NCI-H748 treated with DMSO at 0.1 percent for 48 hours (cell line): ENCODE measurements at places on chromosomes 7 and 10.

- no peak for DNase-seq
These were observed 61.5 kb downstream of the GDI2 start for GRCh38 chr10:5751601-5752253.

- DNase-seq: no peak
These were observed 133.7 kb upstream of the NAMPT start for GRCh38 chr7:106418526-106418925.

GRCh38 chr10:34195364-34196057 is 619.6 kb downstream of the PARD3 start:
- DNase-seq: no peak

- DNase-seq: no peak
These were observed 626.0 kb downstream of the ACTR3B start for GRCh38 chr7:153385502-153385901.

DNA sequence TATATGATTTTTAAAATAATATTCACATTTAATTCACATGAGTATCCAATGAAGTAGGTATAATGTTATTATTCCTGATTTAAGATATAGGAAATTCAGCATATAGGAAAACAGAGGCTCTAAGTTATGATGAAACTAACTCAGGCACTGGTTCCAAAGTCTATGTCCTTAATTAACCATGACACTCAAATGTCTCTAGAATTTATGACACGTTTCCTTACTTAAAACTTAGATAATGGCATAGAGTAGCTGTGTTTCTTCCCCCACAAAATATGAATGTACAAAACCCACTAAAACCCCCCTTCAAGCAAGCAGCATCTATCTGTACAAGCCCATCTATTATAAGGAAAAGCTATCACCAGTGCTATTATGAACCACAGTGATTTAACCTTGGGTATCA is 72.9 kb upstream of the CDK1 start:
- DNase-seq: no peak

GRCh38 chr7:27608776-27609495 is 53.7 kb downstream of the HIBADH start:
- DNase-seq: no peak

- no peak for DNase-seq
These were observed 42.6 kb upstream of the WNT16 start for GRCh38 chr7:121286186-121286585.

DNA sequence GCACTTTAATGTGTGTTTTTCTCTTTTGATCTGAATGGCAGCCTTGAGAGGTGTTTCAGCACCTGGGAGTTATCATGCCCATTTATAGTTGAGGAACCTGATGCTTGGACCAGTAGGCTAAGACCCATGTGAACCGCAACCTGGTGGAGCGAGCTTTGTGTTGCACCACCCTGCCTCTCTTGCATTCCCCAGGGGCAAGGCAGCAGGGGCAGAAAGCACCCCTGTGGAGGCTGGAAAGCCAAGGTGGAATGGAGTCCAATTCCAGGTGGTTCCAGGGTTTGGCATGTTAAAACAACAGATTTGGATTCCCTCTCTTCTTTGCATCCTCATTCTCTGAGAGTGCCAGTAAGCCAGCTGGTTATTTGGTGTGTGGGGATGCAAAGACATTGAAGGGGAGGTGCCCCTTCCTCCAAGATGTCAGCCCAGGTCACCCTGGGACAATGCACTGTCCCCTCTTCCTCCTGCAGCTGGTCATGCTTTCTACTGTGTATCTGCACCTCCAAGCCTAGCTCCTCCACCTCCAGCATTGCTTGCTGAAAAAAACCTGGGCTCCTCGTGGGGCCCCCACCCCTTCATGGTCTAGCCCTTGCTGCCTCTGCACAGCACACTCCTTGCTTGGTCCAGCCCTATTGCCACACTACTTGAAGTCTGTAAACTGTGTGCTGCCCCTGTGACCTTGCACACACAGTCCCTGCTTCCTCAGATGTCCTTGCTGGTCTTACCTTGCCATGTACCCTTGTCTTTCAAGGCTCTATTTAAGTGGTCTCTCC is 5.6 kb upstream of the CDH23 start:
- no peak for DNase-seq

DNA sequence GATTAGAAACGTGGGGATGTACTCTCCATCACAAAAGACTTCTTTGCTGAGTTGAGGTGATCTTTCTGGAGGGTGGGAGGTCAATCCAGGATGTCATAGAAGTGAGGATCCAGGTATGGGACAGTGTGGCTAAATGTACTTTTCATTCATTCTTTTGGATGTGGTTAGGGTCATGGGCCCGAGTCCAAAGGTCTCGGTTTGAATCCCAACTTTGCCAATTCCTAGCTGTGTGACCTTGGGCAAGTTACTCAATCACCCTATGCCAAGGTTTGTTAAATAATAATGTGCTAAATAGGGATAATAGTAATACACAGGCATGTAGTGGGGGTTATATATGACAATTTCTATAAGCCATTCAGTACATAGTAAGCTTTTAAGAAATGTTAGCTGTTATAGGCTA is 91.4 kb downstream of the SAMD9 start:
- DNase-seq: no peak

DNA sequence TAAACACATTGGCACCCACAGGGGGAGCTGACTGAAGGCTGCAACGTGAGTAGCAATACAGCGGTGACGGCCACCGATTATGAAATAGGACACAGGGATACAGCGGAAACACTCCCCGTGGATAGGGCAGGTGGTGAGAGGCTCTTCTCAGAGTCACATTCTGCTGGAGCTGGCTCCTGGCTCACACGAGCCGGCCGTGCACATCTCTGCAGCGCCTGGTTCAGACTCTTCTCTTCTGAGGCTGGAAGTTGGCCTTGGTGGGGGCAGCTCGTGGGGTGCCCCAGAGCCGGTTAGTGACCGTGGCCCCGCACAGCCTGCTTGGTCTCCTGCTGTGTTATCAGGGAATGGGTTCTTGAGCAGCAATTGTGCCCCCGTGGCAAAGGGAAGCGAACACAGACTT is 61.3 kb upstream of the EN2 start:
- no peak for DNase-seq

- no peak for DNase-seq
These were observed 462.5 kb downstream of the PLXNA4 start for GRCh38 chr7:132113536-132114371.

- no peak for DNase-seq
These were observed 631 bp downstream of the OTUD1 start for GRCh38 chr10:23439452-23439960.

GRCh38 chr7:54995166-54995565 is 23.7 kb upstream of the EGFR start:
- no peak for DNase-seq

GRCh38 chr7:74561898-74562613 is 95.5 kb upstream of the GTF2I start:
- DNase-seq: no peak

DNA sequence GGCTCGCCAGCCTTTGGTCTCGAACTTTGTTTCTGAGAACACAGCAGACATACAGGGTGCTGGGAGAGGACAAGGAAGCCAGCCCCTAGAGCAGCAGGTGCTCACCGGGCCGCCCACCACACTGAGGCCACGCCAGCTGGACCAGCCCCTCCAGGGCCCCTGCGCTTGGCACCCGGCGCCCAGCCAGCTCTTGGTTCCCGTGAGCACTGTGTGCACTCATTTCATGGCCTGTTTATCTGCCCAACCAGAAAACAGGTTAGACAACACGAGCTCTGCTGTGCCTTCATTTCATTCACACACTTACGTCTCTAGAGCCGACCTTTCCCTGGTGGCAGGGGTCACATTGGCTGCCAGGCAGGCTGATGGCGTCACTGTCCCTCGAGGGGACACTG is 104.0 kb downstream of the CYTH3 start:
- no peak for DNase-seq

DNA sequence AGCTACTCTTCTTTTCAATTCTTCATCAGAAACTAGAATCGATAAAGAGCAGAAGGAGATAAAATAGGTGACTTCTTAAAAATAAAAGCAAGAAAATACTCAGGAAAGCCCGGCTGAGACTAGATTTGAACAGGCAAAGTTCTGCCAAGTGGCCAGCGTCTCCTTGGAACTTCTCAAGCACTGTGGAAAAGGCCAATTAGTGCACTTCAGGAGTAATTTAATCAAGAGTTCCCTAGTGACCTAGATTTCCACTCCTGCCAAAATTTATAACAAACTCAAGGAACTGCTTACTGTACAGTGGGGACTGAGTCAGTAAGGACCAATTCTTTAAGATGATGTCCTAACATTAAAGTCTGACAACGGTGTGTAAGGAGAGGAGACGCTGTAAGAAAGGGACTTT is 57.3 kb downstream of the CHCHD3 start:
- DNase-seq: no peak

DNA sequence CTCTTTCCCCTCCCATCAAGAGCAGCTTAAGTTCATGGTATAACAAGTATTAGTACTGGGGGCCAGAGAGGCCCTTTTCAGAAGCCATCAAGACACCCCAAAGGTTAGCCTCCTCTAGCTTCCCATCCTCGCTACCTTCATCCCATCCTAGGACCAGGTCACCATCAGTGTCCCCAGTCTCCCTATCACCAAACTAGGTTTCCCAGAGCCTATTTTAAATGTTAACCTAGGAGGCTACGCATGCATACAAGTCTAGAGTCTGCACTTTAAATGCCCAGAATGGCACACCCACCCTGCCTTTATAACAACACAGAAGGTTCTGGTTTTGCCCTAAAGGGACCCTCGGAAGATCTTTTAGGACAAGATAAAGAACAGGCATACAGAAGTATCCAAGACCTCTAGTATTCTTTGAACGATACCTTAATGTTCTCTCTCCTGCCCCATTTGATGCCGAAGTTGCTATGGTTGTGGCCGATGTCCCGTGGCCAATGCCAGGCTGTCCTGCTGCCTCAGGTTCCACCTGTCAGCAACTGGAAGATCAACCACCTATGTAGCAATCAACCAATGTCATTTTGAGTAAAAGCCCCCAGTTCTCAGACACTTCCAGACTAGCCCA is 2.2 kb downstream of the GPRIN2 start:
- DNase-seq: no peak

- no peak for DNase-seq
These were observed 128.9 kb downstream of the DOCK1 start for GRCh38 chr10:127034034-127034633.

DNA sequence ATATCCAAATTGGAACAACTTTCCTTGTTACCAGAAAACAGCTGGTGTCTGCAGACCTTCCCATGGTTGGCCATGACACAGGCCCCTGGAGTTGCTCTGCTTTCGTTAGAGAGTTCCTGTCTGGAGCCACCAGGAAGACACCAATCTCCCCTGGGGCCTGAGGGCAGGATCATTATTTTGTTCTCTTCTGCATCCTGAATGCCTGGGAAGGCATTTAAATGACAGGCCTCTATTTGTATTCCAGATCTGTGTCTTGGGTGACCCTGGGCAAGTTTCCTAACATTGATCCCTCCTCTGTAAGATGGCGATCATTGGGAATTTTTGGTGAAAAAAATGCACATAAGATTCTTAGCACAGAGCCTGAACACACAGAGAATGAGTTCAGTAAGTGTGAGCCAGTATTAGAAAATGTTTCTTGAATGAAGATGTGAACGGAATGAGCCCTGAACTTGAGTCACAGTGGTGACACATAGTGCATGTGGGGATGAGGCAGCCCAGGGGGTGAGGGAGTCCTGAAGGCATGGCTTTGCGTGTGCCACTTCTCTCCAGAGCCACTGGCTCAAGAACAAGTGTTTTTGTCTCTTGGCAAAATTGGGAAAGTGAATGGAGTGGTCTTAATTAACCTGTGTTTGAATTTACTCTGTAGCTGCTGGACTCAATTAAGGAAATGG is 28.4 kb downstream of the BMPER start:
- DNase-seq: no peak

- DNase-seq: peak; percentile 23
These were observed 154.3 kb downstream of the ELAPOR2 start for GRCh38 chr7:86904949-86905834.

DNA sequence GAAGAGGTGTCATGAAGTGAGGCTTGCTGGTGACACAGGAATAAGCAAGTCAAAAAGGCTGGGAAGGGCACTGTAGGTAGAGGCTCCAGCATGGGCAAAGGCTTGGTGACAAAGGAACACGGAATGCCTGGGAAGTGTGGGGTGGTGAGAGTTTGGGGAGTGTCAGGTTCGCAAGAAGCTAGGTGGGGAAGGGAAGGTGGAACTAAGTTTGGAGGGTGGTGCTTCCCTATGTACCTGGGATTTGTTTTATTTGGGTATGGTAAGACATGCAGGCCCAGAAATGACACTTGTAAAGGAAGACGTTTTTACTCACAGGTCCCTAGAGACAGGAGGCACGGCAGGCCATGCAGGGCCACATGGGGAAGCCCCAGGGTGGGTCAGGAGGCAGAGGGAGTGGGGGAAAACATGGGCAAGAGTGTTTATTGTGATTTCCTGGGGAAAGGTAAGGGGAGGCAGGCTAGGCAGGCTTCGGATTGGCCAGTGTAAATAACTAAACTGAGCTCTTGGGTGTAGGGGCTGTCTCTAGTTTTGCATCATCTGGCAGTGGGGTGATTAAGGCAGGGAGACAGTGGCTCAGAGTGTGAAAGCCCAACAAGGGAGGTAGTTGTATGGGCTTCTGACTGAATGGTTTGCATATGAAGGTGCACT is 52.1 kb downstream of the SH2D4B start:
- DNase-seq: no peak

- no peak for DNase-seq
These were observed 62.6 kb upstream of the CACNA2D1 start for GRCh38 chr7:82506208-82506607.

DNA sequence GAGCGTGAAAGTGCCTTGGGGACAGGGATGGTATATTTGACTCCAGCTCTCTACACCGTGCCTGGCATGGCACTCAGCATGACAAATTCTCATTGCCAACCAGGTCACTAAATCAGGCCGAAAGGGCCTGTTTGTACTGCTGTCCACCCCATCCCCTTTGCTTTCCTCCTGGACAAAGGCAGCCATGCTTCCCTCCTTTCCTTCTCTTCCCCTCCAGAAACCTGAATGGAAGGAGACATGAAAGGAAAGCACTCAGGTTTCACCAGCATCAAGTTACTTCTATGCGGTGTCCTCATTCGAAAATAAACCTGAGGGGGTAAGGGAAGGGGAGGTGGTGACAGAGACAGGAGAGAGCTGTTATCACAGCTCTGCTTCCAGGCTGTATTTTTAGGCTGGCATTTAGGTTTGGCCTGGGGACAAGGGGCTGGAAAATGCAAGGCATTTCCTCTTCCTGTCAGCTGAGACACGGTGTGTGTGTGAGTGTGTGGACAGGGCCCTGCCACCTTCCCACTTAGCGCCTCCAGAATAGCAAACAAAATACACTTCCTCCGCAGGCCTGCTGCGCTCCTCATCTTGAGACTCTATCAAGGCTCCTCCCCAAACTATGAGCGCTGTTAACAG is 79.9 kb upstream of the COL13A1 start:
- DNase-seq: no peak

DNA sequence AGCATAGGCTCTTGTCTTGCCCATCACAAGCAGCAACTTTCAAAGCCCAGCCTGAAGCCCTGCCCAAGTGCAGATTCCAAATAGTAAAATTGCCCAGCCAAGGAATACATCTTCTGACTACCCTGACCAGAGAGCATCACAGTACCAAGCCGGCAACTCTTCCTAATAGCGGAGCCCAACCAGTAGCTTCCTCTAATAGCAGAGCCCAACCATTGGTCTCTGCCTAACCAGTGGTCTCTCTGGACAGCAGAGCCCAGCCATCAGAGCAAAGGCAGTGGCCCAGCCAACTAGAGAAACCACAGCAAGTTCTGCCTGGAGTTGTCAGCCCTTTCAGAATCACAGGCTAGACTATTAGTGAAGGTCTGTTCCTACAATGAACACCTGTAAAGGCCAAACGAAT is 285.6 kb downstream of the HGF start:
- DNase-seq: peak; percentile 11
